NCI-H187 (cell line): ENCODE measurements at places on chromosomes 16 and 17.

GRCh38 chr17:1820528-1821252, 9.0 kb downstream of the SMYD4 start:
- DNase-seq, result no peak

DNA sequence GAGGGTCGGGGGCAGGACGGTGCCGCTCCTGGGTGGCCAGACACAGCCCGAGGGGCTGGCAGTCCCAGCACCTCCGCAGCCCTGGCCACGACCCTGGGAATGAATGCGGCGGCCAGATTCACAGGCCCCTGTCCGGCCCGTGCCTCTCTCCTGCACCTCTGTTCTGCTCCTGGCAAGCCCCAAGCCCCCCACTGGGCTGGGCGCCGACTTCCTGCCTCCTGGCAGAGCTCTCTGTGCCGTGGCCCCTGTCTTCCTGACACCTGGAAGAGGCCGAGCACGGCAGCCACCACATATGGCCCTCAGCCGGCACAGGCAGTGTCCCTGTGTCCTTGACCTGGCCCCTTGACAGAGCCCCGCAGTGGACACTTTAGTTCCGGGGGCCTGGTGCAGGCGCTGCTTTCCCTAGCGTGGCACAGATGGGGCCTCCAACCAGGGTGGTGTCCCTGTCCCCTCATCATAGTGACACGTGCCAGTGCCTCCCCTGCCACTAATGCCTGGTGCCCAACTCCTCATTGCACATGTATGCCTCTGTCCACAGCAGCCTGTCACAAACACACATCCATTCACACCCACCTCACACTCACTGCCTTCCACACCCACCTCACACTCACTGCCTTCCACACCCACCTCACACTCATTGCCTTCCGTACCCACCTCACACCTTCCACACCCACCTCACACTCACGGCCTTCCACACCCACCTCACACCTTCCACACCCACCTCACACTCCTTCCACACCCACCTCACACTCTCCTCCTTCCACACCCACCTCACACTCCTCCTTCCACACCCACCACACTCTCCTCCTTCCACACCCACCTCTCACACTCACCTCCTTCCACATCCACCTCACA, 110.6 kb upstream of the PLCG2 start:
- no peak for DNase-seq

DNA sequence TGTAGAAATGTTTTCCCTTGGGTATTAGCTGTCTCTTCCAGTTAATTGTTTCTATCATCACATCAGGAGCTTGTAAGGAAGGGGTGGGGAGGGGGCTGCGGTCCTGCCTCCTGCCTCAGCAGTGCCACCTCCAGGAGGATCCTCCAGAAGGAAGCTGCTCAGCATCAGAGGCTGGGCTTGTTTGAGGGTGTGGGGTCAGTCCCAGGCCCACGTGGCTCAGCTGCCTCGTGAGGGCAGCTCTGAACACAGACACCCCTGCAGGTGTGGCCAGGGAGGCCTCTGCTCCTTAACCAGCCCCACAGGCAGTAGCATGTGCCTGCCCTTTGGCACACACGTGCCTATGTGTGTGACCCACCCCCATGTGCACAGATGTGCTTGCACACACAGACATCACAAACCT, 46.3 kb downstream of the MRM1 start:
- no peak for DNase-seq

- DNase-seq, result no peak
Measured at GRCh38 chr17:66580956-66581391, 253.9 kb upstream of the CACNG5 start.

- DNase-seq, result no peak
Measured at GRCh38 chr17:34249478-34249877, 5.6 kb upstream of the CCL2 start.
